Kidney (tissue), 22 donors: ENCODE measurements at places on chromosomes 12 and 14. TPM values are rescaled to one million over a fixed set of nuclear protein-coding genes. Genes with fewer than 3 reads are reported as not detected.
A peak's percentile ranks its signal among the peaks of the same experiment; 100 is the strongest.

HSPA2 gene
- total RNA-seq = 41.9 TPM

INSM2 gene
- not detected for total RNA-seq

KRT3 gene
- total RNA-seq = not detected

- DNase-seq = no peak
Observed at GRCh38 chr12:67241482-67241881, 27.7 kb upstream of the CAND1 start.

DNA sequence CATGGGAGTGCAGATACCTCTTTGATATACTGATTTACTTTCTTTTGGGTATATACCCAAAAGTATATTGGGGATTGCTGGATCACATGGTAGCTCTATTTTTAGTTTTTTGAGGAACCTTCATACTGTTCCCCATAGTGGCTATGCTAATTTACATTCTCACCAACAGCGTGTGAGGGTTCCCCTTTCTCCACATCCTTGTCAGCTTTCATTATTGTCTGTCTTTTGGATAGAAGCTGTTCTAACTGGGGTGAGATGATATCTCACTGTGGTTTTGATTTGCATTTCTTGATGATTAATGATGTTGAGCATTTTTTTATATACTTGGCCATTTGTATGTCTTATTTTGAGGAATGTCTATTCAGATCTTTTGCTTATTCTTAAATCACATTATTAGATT lies 44.1 kb upstream of the JDP2 start:
- DNase-seq = no peak

POP5 gene
- 50.0 TPM for total RNA-seq

DNA sequence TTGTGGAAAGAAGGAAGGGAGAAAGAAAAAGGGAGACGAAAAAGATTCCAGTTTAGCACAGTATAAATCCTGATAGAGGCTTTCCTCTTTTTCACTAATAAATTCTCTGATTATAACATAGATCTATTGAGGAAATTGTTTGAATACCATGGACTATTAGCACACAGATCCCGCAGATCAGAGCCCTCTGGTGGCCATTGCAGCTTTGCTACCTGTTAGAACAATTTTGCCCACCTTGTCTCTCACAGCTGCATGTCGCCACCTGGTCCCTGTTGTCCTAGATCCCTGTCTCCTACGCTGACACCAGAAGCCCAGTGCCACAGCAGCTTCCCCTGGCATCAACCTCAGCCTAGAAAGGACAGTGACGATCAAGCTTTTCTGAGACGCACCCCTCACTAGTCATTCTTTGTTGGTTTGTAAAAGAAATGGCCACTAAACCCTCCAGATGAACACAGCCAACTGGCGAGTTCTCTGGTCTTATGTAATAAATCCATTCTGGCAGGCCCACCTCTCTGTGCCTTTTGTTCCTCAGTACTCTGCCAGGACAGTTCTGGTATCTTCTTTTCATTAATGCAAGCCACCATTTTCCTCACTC lies 9.9 kb downstream of the GPHB5 start:
- DNase-seq = no peak

ARHGEF25 gene
- 15.0 TPM for total RNA-seq

GRCh38 chr14:66643344-66643743 lies 135.4 kb downstream of the GPHN start:
- DNase-seq = no peak

DNA sequence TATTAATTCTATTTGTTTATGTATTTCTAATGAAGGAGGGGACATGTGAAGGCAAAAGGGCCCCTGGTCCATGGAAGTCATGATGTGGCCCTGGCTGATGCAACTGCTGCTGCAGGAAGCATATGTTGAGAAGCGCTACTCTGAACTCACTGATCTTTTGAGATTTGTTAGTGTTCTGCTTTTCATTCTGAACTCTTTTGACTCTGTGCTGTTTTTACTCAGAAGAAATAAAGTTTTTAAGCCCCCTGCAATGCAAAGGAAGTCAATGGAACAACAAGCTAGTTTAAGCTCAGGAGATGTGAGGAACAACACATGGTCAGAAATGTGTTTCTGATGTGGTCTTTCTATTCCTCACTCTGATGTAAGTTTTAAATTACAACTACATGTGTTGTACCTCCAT lies 88.9 kb upstream of the BTG1 start:
- DNase-seq = no peak

PIP4K2C gene
- 52.4 TPM for total RNA-seq

DNA sequence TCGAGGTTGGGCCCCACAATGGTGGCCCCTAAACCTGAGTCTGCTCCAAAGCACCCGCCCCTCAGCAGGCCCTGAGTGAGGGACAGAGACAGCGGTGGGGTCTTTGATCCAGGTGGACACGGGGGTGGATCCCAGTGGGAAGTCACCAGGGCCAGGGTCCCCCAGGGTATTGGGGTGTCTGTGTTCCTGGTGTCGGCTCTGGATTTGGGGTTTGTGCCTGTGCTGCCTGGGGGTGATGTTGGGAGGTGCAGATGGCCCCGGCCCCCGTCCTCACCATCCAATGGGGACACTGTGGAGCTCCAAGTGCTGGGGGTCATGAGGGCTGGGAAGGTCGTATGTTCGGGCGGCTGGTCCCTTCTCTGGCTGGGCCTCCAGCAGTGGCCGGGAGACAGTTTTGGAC lies 354.2 kb downstream of the TMEM121 start:
- no peak for DNase-seq

GRCh38 chr14:94045101-94045500 lies 19.0 kb downstream of the OTUB2 start:
- peak; percentile 15 for DNase-seq

GRCh38 chr14:54763761-54764160 lies 138.9 kb downstream of the GCH1 start:
- no peak for DNase-seq

GRCh38 chr12:132490422-132491137 lies 629 bp downstream of the FBRSL1 start:
- DNase-seq = no peak

DNA sequence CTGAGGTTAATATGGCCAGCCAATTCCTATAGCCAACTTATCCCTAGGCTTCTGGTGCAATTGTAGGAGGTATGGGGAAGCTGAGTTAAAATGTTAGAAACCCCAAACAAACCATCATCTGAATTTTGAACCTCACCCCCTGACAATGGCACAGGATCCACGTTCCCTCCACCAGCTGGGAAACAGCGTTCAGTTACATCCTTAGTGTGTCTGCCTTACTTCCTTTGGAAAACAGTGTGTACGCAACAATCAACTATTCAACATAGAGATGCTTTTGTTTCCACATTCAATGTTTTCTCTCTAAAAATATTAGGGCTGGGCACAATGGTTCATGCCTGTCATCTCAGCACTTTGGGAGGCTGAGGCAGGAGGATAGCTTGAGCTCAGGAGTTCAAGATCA lies 203.4 kb downstream of the TTC7B start:
- no peak for DNase-seq

GRCh38 chr14:102554821-102555819 lies 37.3 kb upstream of the RCOR1 start:
- DNase-seq = peak; percentile 82

ADCY4 gene
- 57.5 TPM for total RNA-seq

GRCh38 chr14:32078023-32078857 lies 1.1 kb downstream of the ARHGAP5 start:
- peak; percentile 76 for DNase-seq

DNA sequence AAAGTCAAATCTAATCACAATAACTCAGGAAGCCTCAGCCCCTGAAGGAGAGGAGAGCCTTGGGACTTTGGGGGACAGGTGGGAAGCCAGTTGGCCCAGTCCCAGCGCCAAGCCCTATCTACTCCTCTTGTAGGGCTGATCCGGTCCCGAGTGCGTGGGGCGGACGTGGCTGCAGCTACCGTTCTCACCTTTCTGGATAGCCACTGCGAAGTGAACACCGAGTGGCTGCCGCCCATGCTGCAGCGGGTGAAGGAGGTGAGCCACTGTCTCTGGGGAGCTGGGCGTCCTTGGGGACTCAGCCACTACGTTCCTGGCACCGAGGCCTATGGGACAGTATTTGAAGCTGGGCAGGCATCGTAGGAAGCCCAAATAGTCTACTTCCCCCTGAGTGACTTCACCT lies 68.4 kb downstream of the GALNT16 start:
- no peak for DNase-seq

KERA gene
- not detected for total RNA-seq

FOXN4 gene
- total RNA-seq = not detected

RILPL2 gene
- total RNA-seq = 8.0 TPM

DNA sequence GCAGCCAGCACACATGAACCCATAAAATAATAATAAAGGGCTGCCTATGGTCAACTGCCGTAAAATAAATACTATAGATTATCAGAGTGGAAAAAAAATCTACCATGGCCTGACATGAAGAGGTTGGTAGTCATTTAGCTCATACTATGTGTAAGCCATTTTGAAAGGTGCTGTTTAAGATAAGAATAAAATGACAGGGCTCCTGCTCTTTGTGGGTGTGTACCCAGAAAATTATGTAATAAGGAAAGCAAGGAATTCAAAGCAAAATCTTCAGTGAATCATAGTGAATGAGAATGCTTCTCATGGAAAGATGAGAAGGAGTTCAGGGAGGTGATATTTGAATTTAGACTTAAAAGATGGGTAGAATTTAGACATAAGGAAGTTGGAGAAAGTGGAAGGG lies 42.9 kb upstream of the PPM1H start:
- DNase-seq = no peak

RASAL1 gene
- total RNA-seq = 58.3 TPM

DNA sequence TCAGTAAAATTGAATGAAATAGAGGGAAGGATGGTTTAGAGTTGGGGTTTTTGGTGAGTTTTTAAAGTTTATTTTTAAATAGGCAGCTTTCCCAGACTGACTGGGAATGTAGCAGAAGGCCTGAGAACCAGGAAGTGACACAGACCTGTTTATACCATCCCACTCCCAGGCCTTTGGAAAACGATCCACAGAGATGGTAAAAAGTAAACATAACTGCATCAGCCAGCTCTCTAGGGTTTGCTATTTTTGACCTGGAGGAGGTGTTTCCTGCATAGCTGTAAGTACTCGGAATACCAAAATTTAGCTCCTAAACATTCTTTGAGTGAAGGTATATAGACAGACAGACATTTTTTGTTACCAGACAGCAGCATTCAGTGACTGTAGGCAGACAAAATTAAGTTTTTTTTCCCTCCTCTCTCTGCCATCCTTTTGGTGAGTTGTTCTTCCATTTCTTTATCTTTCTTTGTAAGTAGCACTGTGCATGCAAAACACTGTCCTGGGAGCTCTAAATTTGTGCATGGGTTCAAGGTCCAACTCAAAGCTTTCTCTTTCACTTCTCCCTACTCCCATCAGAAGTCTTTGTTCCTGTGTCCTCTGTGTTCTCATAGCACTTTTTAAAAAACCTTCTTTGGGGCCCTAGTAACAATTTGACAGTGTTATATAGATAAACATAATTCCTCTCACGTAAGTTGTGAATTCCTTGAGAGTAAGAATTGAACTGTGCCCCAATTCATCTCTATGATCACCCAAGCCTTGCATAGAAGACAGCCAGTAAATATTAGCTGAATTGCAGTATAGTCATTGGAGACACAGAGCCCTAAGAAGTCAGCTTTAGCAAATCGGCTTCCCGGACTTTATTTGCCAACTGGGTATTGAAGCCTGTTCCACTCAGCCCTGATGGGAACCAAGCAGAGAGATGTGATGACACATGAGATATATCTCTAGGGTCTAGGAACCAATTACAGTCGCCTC lies 37.4 kb downstream of the SUSD6 start:
- no peak for DNase-seq

- DNase-seq = peak; percentile 44
Observed at GRCh38 chr14:90416720-90417119, 19.9 kb downstream of the CALM1 start.

GRCh38 chr12:120453977-120454376 lies 7.7 kb downstream of the GATC start:
- DNase-seq = no peak

GRCh38 chr12:84542289-84542688 lies 370.3 kb downstream of the SLC6A15 start:
- DNase-seq = no peak

GRCh38 chr12:31315784-31316465 lies 10.0 kb downstream of the SINHCAF start:
- DNase-seq = no peak

DNA sequence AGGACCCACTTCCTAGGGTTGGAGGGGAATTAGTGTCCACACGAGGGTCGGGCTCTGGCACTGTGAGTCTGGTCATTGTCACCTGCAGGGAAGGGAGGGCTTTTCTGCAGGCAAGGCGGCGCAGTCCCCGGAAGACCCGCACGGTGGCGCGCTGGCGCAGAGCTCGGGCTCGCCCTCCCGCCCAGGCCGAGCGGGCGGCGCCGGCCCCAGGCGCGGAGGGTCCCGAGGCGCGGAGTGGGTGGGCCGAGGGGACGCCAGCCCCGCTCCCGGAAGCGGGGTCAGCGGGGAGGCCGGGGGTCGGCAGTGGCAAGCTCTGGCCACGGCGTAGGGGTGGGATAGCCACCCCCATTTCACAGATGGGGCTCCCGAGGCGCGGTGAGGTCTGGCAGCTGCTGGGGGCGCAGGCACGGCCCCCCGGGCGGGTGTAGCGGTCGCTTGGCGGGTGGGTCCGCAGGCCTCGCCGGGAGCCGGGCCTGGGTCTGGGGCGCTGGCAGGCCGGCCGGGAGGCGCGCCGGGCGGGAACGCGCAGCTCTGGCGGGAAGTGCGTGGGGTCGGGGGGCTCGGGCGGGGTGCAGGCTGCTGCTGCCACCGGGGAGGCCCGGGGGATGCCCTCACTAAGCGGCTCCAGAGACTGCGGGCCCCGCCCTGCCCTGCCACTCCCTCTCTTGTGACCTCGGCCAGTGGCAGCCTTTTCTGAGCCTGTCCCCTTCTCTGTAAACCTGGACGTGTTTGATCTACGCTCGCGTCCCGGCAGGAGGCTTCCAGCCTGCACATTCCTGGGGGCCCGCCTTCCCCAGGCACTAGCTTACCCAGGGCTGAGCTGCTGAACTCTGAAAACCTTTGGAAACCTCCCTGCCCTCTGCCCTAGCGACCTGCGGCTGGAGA lies 46.1 kb downstream of the CYP46A1 start:
- peak; percentile 84 for DNase-seq

ANO6 gene
- 46.3 TPM for total RNA-seq

GRCh38 chr12:47616440-47616839 lies 89.4 kb downstream of the RPAP3 start:
- DNase-seq = no peak

GRCh38 chr12:19938031-19938430 lies 430.3 kb upstream of the PDE3A start:
- no peak for DNase-seq

DNA sequence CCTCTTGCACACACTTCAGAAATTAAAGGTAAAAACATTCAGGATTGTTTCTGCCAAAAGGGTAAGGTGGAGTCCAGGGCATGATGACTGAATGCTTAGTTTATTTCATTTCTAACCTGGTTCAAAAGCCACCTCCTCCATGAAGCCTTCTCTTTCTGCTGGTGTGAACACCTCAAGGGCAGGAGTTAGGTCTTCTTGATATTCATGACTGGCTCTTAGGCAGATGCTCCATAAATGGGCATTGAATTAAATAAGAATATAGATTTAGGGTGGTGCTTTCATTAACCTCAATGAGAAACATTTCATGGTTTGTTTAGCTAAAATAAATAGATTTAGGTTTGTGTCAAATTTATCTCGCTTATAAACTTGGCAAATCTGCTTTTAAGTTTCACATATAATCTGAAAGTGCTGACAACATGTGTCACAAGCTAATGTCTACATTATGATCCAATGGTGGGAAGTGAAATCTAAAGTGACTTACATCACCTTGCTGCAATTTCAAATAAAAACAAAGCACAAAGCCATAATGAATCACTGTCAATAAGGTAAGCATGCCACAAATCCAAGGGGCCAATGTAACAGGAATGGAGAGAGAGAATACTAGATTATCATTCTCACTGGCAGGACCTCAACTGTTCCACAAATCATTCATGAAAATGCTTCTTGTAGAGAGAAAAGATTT lies 72.7 kb upstream of the GRIP1 start:
- no peak for DNase-seq
